Stimulated activated CD8-positive, alpha-beta memory T cell treated with anti-CD3 and anti-CD28 coated beads, Interleukin-12 subunit alpha, Interleukin-12 subunit beta, amount 100 ng/mL, for 1 hour (primary cell): ENCODE measurements at places on chromosomes 7 and 10.

DNA sequence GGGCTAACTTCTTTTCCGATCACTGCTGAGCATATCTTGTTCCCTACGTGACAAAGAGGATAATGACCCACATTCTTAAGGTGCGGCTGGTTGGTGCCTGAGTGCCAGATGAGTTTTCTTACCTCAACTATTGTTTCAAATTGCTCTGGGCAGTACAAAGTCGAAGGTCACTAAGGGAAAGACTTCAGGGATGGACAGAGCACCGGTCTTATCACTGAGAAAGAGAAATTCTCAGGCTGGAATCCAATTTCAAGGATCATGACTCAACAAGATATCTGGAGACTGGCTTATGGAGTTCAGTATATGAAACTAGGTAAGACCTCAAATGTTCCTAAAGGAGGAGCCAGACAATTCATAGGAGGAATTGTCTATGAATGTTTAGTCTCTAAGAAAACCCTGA, 780.3 kb downstream of the SUGCT start:
- no peak for DNase-seq

GRCh38 chr10:47176903-47177868, 122.8 kb upstream of the GDF10 start:
- no peak for DNase-seq

GRCh38 chr10:76091926-76092325, 660.5 kb downstream of the LRMDA start:
- no peak for DNase-seq

DNA sequence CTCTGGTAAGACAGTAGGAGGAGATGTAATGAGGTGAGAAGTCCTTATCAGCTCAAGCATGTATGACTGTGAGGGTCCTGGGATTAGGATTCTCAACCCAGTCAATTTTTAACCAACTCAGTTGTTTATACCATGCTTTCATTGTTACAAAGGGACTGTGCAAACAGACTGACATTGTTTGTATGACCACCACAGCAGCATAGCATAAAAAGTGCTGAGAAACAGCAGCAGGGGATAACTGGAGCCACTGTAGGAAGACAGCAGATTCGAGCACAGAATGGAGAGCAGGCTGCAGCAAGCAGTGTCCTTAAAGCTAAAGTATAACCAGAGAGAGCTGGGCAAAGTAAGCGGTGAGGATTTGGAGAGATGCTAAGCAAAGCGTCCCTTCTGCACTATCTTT, 829.5 kb downstream of the REEP3 start:
- no peak for DNase-seq

GRCh38 chr10:98745645-98746044, 298.9 kb upstream of the HPS1 start:
- no peak for DNase-seq

GRCh38 chr7:17830206-17830605, 110.1 kb downstream of the SNX13 start:
- no peak for DNase-seq

GRCh38 chr10:122847782-122848604, 2.3 kb upstream of the CUZD1 start:
- DNase-seq: no peak

DNA sequence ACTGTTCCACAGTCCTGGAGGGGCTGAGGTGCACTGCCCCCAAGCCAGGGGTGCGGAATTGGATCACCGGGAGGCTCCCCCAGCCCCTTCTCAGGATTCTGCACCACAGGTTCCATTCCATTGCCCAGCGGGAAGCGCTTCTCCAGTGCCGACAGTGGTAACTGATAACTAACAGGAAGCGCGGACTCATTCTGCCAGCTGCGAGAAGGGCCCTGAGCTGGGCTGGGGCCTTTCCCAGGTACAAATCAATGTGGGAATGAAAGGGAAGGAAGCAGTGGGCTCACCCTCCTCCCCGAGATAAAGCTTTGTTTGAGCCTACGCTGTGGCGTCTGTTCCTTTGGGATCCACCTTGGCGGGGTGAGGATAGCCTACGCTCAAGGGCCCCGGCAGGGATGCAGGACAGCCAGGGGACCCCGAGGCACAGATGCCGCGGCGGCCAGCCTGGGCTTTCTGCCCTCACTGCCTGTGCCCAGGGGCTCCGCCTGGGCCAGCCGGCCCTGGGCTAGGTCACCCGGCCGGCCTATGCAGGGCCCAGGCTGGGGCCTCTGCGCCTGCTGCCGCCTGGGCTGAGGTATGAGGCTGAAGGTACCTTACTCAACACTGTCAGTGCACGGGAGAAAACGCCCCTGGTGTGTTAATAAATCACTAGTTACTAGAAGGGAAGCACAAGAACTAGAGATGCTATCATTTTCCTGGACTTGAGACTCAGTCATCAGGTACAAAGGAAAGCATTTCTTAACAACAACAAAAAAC, 39.4 kb downstream of the EN2 start:
- no peak for DNase-seq

- no peak for DNase-seq
Observed at GRCh38 chr10:77451886-77452285, 185.7 kb downstream of the KCNMA1 start.

GRCh38 chr7:101134399-101134980, 7.6 kb downstream of the SERPINE1 start:
- no peak for DNase-seq

GRCh38 chr10:103281753-103282152, 4.8 kb downstream of the INA start:
- no peak for DNase-seq
